ENCODE measurements at places on chromosomes 7 and 10.

DNA sequence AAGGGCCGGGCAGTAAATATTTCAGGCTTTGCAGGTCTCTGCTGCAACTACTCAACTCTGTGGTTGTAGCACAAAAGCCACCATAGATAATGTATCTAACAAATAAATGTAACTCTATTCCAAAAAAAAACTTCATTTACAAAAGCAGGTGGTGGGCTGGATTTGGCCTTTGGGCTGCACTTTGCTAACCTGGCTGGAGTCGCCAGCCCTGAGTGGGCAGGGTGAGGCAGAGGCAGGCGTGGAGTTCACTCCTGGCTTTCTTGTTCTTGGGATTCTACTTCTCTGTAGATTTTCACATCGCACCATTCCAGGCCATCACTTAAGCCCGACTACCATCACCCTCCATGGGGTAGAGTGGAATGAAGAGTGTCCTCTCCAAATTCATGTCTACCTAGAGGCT is 367.6 kb upstream of the MGMT start:
- DNase-seq: no peak

GRCh38 chr7:48528646-48529045 is 357.4 kb downstream of the ABCA13 start:
- no peak for DNase-seq

- no peak for DNase-seq
These were observed 24.9 kb downstream of the TCAF1 start for GRCh38 chr7:143877098-143877497.

GRCh38 chr7:13979671-13980435 is 9.6 kb downstream of the ETV1 start:
- no peak for DNase-seq

DNA sequence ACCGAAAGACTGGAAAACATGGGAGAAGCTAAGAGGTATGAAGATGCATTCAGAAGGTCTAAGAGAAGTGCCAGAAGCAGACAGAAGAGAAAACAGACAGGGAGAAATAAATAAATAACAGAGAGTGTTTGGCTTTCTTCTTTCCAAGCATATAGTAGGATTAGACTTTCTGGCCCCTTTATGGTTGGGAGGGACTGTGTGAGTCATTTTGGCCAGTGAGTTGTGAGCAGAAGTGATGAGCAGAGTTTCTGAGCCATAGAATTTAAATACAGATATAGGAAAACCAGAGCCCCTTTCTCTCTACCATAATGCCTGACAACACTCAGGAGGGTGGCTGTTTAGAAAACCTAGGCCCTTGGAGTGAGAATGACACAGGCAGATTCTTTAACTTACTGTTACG is 171.0 kb downstream of the PPP1R17 start:
- DNase-seq: no peak

GRCh38 chr7:127828843-127829500 is 177.0 kb downstream of the SND1 start:
- DNase-seq: no peak

- DNase-seq: no peak
These were observed 75.4 kb upstream of the SLC13A1 start for GRCh38 chr7:123275036-123275753.

DNA sequence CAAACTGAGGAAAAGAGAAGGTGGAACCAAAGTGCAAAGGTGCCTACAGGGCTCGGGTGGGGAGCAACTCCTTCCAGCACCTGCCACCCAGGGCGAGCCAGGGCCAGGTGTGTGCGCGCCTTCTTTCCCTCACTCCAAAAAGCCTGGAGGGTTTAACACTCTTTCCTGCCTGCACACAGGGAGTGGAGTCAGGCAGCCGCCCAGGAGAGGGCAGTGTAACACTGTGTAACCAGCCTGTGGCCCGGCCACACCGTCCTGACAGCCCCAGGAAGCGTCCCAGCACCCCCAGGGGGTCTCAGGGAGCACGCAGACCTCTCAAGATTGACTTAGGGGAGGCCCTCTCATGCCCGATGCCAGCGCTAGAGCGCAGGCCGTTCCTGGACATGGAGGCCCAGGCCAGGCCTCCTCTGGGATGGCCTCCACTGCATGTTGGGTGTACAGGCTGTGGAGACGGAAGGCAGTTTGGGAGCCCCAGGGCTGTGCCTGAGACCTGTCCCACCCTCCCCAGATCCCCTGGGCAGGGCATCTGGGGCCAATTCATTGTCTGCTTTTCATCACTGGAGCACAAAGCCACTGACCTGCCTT is 13.4 kb downstream of the BRI3 start:
- DNase-seq: no peak

- DNase-seq: no peak
These were observed 24.1 kb downstream of the CAMK2G start for GRCh38 chr10:73850211-73850610.

DNA sequence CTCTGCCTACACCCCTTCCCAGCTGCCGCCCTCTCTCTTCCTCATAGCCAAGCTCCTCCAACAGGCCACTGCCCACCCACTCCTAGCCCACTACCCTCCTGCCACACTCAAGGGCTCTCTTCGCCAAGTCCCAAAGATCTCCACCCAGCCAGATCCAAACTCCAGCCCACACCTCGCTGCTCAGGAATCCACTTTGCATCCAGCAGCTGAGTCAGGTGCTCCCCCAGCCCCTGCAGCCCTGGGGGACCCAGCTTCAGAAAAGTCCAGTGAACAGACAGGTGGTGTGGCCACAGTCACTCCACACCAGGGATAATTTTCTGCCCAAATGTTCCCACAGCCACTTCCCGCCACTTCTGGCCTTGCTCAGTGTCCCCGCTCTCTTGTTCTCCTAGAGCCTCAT is 10.9 kb downstream of the OGDHL start:
- no peak for DNase-seq

DNA sequence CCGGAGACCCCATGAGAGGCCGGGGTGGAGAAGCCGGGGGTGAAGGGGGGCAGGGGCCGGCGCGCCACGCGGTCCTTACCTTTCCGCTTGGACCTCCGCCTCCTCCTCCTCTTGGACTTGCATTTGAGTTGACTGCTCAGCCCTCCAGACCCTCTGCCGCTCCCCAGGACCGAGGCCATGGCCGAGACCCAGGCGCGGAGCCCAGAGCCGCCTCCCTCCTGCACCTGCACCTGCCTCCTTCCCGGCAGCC is 428 bp downstream of the ADARB2 start:
- no peak for DNase-seq

- peak; percentile 74 for DNase-seq
These were observed 26.1 kb downstream of the MNX1 start for GRCh38 chr7:156984174-156984891.

GRCh38 chr7:90701771-90702170 is 105.7 kb downstream of the CDK14 start:
- no peak for DNase-seq

DNA sequence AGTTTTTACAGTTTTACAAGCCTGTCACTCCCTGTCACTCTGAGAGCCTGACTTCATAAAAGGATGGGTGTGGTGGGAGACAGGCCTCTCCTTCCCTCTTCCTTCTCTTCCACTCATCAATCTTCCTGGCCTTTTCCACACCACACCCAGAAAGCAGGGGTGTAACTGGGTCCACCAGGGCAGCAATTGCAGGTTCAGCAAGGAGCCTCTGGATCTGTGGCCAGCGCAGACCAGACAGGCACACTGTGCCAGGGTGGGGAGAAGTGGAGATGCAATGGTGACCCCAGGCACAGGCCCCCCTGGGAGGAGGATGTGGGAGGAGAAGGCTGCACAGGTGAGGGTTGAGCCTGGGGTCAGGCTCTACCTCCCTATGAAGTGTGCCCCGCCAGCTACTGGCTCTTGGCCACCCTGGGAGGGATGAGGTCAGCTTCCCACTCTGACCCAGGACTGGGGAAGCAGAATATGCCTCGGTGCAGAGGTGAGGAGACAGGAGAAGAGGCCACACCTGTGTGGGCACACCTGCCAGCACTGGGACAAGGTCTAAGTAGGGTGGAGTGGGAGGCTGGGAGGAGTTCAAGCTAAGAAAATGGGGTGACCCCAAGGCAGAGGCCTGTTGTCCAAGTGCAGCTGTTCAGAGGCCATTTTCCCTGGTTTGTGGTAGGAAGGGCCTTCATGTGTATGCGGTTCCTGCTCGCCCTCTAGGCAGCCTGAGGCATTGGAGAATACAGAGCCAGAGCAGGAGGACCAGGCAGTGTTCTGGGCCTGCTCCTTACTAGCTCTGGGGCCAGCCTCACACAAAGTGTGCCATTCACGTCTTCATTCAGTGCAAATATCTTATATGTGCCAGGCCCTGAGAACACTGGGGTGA is 20.2 kb upstream of the TMEM72 start:
- no peak for DNase-seq

- no peak for DNase-seq
These were observed 129.1 kb downstream of the SEPTIN14 start for GRCh38 chr7:55733241-55734140.

- DNase-seq: no peak
These were observed 377.7 kb downstream of the GLRX3 start for GRCh38 chr10:130513686-130514476.

GRCh38 chr7:31729195-31729804 is 42.3 kb downstream of the PPP1R17 start:
- DNase-seq: no peak

GRCh38 chr10:122981066-122981464 is 864 bp downstream of the PSTK start:
- DNase-seq: peak; percentile 12

- DNase-seq: no peak
These were observed 785.6 kb downstream of the REEP3 start for GRCh38 chr10:64306729-64307327.

DNA sequence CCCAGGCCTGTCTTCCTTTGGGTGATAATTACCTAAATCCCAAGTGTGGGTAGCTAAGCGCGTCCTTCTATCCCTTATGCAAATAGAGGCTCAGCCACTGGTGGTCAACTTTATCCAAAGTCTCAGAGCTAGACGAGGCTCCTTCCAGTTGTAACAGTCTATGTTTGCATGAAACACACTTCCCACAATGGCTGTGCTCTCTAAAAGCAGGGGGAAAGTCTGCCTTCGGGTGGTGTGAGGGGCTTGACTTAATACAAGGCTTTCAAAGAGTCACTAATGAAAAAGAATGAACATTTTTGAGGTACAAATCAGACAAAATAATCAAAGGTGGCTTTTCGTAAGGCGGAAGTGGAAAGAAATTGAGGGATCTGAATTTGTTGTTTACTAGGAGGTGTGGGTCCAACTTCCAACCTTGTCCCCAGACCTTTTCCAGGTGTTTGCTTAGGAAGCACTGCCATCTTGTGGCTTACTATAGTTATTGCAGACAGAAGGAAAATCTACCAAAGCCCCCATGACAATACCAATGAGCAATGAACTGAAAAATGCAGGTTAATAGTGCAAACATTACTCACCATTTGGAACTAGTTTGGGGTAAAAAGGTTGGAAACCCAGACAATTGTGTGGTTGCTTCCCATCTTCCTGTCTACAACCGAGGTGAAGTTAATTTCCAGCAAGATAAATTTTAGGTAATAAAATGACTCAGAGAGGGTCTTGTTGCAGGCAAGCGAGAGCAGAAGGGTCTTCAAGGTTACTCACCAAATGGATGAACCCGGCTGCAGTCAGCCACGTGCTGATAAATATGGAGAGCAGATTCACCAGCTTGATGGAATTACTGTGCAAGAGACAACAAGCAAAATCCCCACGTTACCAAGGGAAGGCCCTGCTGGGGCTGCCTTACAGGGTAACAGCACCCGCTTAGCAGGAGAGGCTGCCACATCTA is 525.7 kb downstream of the KCNMA1 start:
- DNase-seq: peak; percentile 49

DNA sequence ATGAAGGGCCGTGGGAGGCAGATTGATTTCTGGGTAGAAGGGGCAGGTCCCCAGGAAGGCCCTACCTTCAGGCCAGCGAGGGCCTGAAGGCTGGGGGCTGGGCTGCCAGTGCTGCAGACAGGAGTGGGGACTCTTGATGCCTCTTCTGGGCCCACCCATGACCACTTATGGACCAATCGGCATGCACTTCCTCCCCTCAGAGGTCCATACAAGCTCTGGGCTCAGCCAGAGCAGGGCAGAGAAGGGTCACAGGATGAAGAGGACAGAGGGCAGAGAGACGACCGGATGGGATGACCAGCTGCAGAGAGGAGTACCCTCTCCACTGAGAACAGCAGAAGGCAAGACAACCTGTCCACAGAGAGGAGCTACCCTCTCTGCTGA is 120.1 kb downstream of the DYNC2I1 start:
- no peak for DNase-seq

- no peak for DNase-seq
These were observed 911.0 kb upstream of the ZNF722 start for GRCh38 chr7:63087575-63088190.

GRCh38 chr10:101229266-101230182 is at the start of gene LBX1:
TSS of gene LBX1 (minus strand) at chr10:101229463. CDS start at chr10:101228815, 648 bp downstream.
- no peak for DNase-seq

GRCh38 chr7:50368366-50368765 is 63.9 kb downstream of the IKZF1 start:
- no peak for DNase-seq

- peak; percentile 8 for DNase-seq
These were observed 154.6 kb downstream of the TPST1 start for GRCh38 chr7:66359656-66360211.

DNA sequence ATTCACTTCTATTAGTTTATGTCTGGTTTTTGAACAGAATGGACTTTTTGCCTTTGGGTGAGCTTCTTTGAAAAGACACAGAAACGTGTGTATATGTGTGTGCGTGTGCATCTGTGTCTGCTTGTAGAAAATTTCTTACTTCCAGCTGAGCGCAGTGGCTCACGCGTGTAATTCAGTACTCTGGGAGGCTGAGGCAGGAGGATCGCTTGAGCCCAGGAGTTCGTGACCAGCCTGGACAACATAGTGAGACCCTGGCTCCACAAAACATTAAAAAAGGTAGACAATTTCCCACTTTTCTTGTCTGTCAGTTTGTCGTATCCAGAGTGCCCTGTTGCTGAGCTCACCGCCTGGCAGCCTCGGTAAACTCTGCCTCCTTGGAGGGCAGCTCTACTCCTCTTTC is 25.4 kb downstream of the PPP2R2D start:
- no peak for DNase-seq

- no peak for DNase-seq
These were observed 82.1 kb downstream of the ZRANB1 start for GRCh38 chr10:125023862-125024496.

DNA sequence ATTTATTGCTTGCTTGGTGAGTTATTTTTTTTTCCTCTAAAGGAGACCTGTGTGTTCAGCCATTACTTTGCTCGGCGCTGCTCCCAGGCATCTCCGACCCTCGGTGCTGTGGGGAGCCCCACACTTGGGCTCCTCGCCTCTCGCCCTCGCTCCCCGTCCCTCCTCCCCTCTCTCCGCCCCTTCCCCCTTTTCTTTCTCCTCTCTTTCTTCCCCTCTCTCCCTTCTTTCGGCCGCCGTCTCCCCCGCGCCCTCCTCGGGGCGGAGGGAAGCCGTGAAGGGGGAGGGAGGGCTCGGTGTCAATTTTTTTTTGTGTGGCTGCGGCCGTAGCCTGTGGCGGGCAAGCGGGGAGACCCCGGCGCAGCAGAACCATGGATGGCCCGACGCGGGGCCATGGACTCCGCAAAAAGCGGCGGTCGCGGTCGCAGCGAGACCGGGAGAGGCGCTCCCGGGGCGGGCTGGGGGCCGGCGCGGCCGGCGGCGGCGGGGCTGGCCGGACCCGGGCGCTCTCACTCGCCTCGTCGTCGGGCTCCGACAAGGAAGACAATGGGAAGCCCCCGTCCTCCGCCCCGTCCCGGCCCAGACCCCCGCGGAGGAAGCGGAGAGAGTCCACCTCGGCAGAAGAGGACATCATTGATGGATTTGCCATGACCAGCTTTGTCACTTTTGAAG is 1.1 kb downstream of the AUTS2 start:
- DNase-seq: no peak

All from AG09319 (cell line).